Nasal cavity respiratory epithelium epithelial cell of viscerocranial mucosa (primary cell): ENCODE measurements at places on chromosomes 16 and 17. TPM values are rescaled to one million over a fixed set of nuclear protein-coding genes. Genes with fewer than 3 reads are reported as not detected.

DNAH9 gene
- total RNA-seq: under 0.01 and 0.07 TPM in 2 replicates

AGRP gene
- total RNA-seq: not detected in 2 replicates

RAPGEFL1 gene
- 13.7 and 26.3 TPM in 2 replicates for total RNA-seq

NEUROD2 gene
- total RNA-seq: not detected in 2 replicates

TPSB2 gene
- not detected in 2 replicates for total RNA-seq

PPP1R1B gene
- total RNA-seq: under 0.01 TPM in 1 of 2 replicates, not detected in the other

MRPS23 gene
- total RNA-seq: 29.1 and 36.6 TPM in 2 replicates

C16orf46 gene
- 0.34 and 0.50 TPM in 2 replicates for total RNA-seq

CASKIN1 gene
- total RNA-seq: 0.34 and 1.6 TPM in 2 replicates

SULT1A2 gene
- total RNA-seq: 0.21 TPM in 1 of 2 replicates, not detected in the other
